Stimulated activated CD4-positive, alpha-beta T cell treated with anti-CD3 and anti-CD28 coated beads, Interleukin-15, amount 100 ng/mL, for 48 hours (primary cell): ENCODE measurements at places on chromosomes 1 and 21.

DNA sequence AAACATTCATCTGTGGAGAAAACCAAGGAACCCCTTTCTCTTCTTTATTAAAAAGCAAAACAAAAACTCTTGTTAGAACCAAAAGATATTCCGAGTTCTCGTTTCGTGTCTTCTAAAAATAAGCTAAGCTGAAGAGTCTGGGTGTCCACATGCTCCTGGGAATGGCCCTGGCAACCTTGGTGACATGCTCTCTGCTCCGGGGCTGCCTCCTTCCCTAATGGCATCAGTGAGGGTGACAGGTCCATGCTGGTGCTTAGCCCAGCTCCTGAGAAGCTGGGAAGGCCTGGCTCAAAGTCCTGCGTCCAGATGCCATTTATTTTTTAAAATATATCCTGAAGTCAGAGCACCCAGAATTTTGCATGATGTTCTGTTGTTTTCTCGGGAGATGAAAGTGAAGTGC is 24.6 kb upstream of the TRAPPC10 start:
- DNase-seq = no peak

- no peak for DNase-seq
Observed at GRCh38 chr1:198174297-198174696, 17.5 kb downstream of the NEK7 start.

DNA sequence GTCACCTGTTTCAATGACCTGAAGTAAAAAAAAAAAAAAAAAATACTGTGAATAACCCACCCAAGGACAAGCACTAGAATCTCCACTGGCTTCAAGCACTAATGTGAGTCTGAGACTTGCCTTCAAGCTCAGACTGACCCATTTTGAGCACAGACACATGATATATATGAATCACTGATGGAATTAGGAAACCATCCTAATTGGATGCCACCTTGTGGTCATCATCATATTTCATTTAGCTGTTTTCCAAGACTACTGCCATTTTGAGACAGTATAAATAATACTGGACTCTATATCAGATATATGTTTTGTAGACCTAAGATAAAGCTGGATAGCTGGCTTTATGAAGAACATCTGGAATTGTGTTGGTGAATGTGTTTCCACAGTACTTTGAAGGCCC is 1232.0 kb downstream of the KCNT2 start:
- DNase-seq = no peak

GRCh38 chr1:219710529-219711194 is 97.8 kb upstream of the ZC3H11B start:
- DNase-seq = no peak

DNA sequence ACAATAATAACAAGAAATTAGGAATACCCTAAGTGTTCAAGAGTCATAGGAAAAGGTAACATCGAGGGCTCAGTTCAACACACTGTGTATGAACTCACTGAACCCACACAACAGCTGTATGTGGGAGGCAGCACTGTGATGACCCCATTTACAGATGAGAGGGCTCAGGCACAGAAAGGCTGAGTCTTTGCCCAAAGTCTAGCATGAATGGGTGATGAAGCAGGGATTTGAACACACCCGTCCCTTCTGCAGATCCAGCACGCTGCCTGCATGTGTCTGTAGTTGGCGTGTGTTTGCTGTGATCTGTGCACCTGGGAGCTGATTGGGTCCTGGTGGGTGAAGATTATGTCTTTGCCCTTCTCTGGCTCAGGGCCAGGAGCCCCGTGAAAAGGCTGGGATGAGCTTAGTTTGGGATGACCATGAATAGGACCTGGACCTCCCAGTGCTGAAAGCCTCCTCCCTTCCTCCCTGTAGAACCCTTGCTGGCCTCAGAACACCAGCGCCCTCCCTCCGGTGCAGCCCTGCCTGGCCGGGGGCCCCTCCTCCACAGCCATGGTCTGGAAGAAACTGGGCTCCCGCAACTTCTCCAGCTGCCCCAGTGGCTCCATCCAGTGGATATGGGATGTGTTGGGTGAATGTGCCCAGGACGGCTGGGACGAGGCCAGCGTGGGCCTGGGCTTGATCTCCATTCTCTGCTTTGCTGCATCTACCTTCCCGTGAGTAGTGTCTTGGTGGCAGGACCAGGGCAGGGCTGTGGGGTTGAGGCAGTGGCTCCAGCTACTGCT is 5.2 kb downstream of the SLC66A1 start:
- no peak for DNase-seq

DNA sequence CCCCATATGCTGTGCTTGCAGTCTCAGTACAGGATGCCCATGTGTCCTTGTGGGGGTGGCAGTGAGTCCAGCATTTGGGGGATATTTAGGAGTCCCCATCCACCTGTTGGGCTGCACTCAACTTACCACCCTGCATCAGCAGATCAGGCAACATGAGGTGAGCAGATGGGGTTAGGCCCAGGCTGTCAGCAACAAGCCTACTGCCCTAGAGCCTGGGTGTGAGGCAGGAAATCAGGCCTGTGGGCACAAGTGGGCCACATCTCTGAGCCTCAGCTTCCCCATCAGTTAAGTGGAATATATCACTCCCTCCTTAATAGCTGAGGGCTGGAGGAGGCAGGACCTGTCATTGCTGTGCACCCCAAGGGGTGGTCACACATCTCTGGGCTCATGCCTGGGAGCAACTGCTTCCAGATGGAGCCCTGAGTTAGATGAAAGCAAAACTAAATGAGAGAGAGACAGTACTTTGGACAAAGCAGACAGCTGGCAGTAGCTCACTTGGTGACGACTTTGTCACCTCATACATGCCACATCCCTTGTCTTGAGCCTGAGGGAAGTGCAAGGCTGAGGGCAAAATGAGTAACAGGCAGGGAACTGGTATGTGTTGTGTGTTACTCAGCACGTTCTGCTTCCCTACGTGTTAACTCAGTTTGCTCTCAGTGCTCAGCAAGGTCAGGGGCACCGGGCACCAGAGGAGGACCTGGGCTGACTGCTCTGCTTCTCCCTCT is 48.4 kb downstream of the TRIM11 start:
- DNase-seq = no peak

- DNase-seq = no peak
Observed at GRCh38 chr1:206686478-206687249, 2.0 kb downstream of the MAPKAPK2 start.

- DNase-seq = no peak
Observed at GRCh38 chr1:211017075-211017718, 116.8 kb downstream of the KCNH1 start.

DNA sequence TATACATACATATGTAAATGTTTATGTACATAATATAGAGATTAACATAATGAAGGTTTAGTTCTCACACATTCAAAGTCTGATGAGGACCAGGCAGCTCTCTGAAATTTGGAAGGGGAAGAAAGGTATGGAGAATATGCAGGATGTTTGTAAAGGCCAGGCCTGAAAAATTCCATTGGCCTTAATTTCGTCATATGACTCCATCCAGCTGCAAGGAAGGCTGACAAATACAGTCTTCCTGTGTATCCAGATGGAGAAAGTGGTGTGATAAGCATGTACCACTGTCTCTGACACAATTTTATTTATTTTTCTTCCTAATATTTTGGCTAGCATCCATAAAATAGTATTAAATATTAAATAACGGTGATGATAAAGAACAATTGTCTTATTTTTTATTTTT is 6.3 kb upstream of the SGIP1 start:
- no peak for DNase-seq

GRCh38 chr1:206544562-206545257 is 37.4 kb downstream of the RASSF5 start:
- DNase-seq = peak; percentile 67

DNA sequence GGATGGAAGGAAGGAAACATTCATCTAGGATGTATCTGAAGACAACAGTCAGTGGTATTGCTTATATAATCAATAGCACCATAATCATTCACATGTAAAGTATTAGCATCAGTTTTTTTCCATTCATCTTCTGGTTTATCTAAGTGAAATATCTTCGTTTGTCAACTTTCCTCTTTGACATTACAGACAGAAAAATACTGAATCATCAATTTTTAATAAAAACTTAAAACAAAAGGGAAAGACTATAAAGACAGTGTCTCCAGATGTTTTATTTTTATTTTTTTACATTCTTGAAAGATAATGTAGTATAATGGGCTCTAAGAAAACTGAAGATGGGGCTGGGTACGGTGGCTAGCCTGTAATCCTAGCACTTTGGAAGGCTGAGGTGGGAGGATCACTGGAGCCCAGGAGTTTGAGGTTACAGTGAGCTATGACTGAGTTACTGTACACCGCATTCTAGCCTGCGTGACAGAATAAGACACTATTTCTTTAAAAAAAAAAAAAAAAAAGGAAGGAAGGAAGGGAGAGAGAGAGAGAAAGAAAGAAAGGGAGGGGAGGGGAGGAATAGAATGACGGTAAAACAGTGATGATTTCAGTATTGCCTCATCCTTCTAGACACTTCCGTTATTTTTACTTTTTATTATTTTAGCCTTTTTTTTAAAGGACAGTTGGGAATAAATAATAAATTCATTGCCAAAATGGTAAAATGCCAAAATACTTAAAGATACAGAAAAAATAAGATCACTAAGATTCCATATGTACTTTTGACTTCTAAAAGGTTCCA is 89.5 kb downstream of the NRIP1 start:
- DNase-seq = no peak

DNA sequence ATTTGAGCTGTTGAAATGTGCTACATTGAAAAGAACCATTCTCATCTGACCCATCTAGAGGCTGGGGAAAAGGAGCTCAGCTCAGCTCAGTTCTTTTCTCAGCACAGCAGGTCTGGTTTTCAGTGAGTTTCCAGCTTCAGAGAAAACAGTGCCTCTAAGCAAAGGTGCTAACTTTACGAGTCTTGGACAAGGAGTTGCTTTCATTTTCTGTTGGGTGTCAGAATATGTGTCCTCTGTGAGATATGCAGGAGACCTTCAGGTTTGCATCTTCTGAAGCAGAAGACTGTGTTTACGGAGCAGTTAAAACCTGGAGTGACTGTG is 321.3 kb upstream of the USP24 start:
- DNase-seq = no peak

GRCh38 chr1:177088966-177089365 is 75.5 kb downstream of the ASTN1 start:
- no peak for DNase-seq

DNA sequence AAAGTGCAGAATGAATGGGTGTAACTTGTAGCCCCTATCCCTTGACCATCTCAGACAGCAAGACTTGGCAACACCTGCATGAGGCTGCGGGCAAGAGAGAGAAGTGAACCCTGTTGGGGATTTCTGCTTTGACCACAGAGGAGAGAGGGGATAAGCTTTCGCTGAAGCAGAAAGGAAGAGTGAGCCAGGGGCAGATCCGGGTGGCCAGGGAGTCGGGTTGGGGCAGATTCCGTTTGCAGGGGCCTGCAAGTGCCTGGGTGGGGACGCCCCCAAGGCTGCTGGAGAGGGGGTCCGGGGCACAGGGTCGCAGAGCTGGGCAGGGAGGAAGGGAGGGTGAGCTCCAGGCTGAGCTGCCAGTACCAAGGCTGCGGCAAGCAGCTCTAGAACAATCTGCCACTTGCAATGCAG is 25.3 kb upstream of the PIK3CD start:
- no peak for DNase-seq

DNA sequence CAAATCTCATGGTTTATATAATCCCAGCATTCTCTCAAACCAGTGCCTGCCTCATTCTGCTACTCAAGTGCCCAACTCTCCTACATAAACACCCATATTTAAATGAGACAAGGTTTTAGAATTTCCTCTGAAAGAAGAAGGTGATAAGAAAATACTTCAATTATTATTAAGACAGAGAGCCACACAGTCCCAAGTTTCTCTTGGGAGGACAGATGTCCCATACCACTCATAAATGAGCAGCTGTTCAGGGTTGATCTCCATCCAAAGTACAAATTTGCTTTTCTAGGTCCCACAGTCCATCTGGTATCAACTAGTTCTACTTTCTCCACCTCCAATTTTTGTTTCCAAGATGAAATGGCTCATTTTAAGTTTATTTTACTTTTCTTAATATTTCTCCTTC is 11.3 kb downstream of the DCAF8 start:
- DNase-seq = no peak

- no peak for DNase-seq
Observed at GRCh38 chr1:94281361-94282142, 44.2 kb upstream of the ARHGAP29 start.

- DNase-seq = no peak
Observed at GRCh38 chr1:2388004-2388913, 3.1 kb downstream of the MORN1 start.

DNA sequence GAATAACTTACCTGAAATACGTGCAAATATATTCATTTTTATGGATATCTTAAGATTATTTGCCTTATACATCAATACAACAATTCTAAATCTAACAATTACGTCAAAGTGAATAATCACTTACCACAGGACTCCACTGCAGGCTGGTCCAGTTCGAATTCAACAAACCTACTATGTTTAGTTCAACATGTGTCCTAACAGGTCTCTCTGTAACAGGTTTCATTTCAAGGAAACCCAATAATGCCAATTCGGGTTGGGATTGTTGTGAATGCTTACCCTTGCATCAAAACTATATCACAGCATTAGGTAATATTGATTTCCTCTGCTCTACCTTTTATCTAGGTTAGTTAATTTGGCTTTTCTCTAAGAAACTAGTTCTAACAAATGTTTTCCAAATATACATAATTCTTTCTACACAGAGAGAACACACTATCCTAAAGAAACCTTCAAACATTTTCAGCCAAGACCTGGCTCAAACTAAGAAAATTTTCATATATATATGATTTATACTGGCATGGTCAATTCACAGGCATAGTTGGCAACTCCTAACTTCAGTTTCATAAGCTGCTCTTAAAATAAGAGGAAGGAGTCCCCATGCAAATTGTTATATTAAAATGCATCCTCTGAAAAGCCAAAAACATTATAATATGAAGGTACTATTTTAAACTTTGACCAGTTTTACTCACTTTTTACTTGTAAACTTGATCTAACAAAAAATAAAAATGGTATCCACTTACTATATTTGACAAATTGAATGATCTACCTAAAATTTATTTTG is 4.5 kb downstream of the IVNS1ABP start:
- no peak for DNase-seq

GRCh38 chr1:183675381-183675780 is 22.3 kb upstream of the APOBEC4 start:
- DNase-seq = no peak

- DNase-seq = no peak
Observed at GRCh38 chr1:34696230-34696629, 58.6 kb upstream of the GJB5 start.

DNA sequence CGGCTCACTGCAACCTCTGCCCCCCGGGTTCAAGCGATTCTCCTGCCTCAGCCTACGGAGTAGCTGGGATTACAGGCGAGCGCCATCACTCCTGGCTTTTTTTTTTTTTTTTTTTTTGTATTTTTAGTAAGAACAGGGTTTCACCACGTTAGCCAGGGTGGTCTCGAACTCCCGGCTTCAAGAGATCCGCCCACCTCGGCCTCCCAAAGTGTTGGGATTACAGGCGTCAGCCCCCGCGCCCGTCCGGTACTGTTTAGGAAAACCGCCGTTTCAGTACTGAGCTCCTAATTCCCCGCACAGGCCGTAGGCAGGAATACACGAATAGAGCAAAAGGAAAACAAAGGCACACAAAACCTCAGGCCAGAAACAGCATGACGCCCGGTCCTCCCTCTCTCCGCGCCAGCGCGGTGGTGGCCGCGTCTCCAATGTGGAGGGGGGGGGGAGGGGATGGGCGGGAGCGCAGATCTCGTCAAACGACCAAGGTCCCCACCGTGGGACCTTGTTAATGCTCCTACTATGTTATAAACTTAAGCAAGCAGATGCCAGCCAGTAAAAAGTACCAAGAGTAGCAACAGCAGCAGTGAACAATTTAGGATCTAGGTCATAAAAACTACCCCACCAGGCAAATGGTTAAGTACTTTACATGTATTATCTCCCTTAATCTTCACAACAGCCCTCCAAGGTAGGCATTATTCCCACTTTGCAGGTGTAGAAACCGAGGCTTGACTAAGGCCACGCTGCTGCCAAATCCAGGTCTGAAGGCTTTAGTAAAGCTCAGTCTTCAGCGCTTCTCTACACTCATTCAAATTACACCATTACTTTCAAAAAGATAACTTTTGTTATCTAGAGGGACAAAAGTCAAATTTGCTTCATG is 648 bp upstream of the ADAR start:
- no peak for DNase-seq
